ENCODE measurements at places on chromosomes 11 and 22.

GRCh38 chr11:23570828-23571227 is 710.6 kb upstream of the CCDC179 start:
- no peak for DNase-seq

- no peak for DNase-seq
Measured at GRCh38 chr11:114015117-114015516, 40.2 kb downstream of the HTR3A start.

DNA sequence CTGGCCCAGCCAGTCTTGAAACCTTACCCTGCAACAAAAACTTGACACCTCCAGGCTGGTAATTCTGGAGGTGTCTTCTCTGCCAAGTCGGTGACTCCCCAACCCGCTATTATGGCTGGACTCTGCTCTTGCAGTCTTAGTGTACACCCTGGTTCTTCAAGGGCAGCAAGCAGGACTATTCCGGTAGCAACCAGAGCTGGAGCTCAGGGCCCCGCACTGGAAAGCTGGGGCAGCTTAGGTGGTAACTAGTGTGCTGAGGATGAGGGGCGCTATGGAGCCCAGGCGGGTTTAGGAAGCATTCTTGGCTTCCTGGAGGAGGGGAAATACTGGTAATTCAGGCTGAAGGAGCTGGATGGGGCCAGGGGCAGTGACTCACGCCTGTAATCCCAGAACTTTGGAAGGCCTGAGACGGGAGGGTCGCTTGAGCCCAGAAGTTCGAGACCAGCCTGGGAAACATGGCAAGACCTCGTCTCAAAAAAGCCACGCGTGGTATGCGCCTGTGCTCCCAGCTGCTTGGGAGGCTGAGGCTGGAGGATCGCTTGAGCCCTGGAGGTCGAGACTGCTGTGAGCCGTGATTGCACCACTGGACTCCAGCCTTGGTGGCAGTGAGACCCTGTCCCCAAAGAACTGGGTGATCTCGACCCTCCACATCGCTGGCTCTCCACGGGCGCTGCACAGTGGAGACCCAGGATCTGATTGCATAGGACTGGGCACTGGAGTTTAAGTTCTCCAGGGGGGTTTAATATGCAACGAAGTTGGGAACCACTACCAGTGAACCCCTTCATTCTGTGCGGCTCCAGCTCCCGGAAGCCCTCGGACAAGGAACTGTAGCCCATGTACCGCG is 10.6 kb upstream of the AIFM3 start:
- no peak for DNase-seq

GRCh38 chr22:26322179-26322905 is 106.7 kb upstream of the ASPHD2 start:
- no peak for DNase-seq

GRCh38 chr22:44927463-44928135 is 82.2 kb downstream of the PHF21B start:
- DNase-seq, result no peak

GRCh38 chr11:64794526-64794925 is 8.5 kb downstream of the MAP4K2 start:
- DNase-seq, result no peak

DNA sequence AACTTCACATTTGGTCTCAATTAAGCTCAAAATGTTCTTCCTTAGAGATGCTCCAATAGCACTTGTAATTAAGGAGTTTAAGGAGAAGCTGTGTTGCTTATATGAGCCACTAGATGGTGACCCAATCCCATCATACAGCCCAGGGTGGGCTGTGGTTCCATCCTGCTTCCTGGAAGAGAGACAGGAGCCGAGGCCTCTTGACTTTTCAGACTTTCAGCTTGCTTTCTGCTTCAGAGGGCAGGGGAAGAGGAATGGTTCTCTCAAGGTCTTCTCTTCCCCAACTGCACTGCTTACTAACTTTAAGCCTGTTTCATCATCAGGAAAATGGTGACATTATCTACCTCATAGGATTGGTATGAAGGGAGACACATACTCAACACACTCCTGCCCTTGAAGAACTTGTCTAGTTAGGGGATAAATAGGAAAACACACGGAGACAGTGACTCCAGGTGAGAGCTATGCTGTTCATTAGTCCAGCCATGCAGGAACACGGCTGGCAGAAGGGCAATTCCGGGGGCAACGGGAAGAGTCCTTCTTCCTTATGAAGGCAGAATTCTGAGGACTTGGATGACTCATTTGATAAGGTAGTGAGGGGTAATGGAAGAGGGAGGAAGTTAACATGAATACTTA is 20.1 kb downstream of the TMEM218 start:
- no peak for DNase-seq

DNA sequence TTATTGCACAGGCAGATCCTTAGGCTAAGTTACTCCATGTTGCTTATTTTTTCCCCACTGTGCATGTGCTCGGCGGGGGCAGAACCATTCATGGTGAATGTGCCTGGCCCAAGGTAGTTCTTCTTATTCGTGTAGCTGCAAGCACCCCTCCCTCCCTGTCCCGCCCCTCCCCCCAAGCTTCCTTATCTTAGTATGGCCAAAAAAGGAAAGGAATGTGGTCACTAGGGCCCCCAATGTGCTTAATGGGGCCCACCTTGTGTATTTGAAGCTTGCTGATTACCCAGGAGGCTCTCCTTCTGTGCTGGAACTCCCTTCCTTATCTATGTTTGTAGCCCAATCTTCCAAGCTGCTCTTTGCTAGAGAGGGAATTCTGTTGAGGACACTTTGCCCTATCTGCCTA is 1259.7 kb upstream of the RAG2 start:
- no peak for DNase-seq

GRCh38 chr11:123166071-123166559 is 28.9 kb downstream of the CLMP start:
- peak; percentile 49 for DNase-seq

GRCh38 chr11:47152126-47152952 is 24.3 kb downstream of the ARFGAP2 start:
- no peak for DNase-seq

DNA sequence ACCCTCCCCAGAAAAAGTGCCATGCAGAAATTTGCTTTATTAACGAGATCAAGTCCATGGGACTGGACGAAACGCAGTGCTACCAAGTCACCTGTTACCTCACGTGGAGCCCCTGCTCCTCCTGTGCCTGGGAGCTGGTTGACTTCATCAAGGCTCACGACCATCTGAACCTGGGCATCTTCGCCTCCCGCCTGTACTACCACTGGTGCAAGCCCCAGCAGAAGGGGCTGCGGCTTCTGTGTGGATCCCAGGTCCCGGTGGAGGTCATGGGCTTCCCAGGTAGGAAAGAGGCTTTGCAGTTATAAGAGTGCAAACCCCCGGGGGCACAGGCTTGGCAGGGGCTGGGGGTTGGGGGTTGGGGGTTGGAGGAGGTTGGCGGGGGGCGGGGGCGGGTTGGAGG is 4.2 kb downstream of the APOBEC3H start:
- DNase-seq, result no peak

DNA sequence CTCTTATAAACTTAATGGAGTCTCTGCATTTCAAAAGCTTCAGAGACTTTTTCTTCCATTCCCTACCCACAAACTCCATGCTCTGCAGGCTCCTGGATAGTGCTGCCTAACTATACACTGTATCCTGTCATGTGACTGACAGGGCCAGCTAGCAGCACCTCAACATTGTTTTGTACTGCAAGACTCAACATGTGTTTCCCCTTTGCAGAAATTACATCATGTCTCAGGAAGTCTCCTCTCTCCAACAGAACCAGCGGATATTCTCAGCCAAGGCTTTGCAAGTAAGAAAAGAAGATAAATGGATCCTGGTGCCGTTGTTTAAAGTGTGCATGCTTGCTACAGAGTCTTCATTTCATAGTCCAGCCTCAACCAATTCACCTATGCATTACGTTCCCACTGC is 164.0 kb upstream of the UBASH3B start:
- DNase-seq, result no peak

- DNase-seq, result no peak
Measured at GRCh38 chr22:47011859-47012258, 249.4 kb downstream of the TBC1D22A start.

- peak; percentile 72 for DNase-seq
Measured at GRCh38 chr22:30754971-30755758, 60.5 kb downstream of the OSBP2 start.
